ENCODE measurements at places on chromosomes 7 and 10.

DNA sequence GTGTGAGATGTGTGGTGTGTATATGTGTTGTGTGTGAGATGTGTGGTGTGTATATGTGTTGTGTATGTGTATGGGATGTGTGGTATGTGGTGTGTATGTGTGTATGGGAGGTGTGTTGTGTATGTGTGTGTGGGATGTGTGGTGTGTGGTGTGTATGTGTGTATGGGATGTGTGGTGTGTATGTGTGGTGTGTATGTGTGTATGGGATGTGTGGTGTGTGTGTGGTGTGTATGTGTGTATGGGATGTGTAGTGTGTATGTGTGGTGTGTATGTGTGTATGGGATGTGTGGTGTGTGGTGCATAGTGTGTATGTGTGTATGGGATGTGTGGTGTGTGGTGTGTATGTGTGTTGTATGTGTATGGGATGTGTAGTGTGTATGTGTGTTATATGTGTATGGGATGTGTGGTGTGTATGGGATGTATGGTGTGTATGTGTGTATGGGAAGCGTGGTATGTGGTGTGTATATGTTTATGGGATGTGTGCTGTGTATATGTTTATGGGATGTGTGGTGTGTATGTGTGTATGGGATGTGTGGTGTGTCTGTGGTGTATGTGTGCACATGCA, 30.8 kb downstream of the IKZF1 start:
- DNase-seq, result no peak

DNA sequence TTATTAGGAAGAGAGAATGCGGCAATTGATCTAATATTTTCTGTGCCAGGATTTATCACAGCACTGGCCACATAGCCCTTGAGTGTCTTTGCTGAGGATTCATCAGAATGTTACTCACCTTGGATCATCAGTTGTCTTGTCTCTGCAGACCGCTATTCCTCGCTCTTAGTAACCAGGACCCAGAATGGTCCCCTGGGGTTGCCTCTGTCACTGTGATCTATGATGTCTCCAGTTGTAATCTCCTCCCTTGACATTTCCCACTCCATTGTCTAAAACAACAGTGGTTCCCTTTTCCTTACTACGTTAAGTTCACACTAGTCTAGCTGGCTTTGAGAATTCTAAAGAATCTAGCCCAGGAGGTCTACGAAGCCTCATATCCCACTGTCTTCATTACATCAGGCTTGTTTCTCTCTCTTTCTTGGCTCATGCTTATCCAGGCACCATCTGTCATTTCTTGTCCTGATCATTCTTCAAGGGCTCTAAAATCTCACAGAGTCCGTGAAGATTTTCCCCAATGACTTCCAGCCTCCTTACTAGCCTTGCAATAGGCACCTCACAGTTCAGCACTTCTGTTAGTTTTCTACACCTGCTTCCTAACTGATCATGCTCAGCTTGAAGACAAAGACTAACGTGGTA, 125.8 kb downstream of the CUBN start:
- peak; percentile 59 for DNase-seq

DNA sequence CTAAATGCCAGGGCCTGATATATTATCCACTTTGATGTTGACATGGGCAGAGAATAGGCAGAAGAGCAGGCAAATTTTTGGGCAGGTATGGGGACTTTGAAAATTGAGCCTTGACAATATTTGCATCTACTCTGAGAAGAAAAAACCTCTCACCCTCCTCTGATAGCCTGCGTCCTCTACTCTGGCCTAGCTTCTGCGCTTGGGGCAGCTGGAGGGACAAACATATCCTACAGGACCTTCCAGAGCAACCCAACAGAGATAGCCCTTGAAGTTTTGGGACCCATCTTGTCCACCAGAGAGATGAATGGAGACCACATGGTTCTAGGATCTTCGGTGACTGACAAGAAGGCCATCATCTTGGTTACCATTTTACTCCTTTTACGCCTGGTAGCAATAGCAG, at the start of gene TAS2R60:
TAS2R60 (plus strand) TSS at position 301 of the 400 bp plus-strand sequence; CDS start at position 301, 0 bp downstream.
- no peak for DNase-seq

GRCh38 chr10:99431190-99431760, 851 bp upstream of the GOT1 start:
- no peak for DNase-seq

- DNase-seq, result no peak
Measured at GRCh38 chr10:127384532-127384931, 164.6 kb upstream of the NPS start.

Data from skin of body (tissue), 3 donors.